ENCODE measurements at places on chromosomes 4 and X.

DNA sequence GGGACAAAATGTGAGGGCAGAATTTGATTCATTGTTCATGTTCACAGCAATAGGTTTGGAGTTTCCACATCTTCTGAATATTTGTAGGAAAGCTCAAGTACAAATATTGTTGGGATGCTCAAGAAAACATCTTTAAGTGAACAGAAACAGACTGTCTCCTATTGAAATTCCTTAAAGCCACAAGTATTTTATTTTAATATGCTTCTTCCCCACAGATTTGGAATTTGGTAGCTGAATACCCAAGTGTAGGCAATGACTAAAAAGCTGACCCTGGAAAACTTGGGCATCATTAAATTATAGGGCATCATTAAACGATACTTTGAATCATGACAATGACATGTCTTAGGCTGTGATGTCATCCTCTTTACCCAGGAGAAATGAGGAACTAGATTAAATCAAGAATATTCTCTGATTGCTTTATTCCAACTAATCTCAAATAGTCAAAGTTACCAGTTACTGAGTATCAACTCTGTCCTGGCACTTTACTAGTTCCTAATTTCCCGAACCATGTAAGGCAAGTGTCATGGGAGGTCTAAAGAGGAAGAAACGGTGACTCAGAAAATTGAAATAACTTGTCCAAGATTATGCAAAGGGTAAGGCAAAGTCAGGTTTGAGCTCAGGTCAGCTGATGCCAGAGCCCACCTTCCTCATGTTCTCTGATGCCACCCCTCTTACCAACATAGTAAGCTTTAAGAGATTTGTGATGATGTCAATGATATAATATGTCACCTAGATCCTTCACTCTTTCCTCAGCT, 223.1 kb upstream of the LEF1 start:
- DNase-seq: no peak

DNA sequence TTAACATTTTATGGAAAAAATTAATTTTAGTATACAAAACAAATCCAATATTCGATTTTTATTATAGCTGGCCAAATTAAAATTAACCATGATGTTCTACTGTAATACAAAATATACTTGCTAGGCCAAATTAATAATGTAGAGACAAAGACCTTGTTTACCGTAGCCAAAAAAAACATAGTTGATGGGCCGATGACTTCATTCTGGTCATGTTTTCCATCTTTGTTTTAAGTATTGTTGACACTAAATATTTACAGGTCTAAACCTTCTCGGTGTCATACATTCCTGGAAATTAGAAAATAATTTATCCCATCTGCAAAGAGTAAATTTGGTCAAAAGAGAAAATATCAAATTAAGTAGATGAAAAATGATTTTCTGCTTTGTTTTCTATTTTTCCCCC, 698.5 kb downstream of the GRID2 start:
- no peak for DNase-seq

DNA sequence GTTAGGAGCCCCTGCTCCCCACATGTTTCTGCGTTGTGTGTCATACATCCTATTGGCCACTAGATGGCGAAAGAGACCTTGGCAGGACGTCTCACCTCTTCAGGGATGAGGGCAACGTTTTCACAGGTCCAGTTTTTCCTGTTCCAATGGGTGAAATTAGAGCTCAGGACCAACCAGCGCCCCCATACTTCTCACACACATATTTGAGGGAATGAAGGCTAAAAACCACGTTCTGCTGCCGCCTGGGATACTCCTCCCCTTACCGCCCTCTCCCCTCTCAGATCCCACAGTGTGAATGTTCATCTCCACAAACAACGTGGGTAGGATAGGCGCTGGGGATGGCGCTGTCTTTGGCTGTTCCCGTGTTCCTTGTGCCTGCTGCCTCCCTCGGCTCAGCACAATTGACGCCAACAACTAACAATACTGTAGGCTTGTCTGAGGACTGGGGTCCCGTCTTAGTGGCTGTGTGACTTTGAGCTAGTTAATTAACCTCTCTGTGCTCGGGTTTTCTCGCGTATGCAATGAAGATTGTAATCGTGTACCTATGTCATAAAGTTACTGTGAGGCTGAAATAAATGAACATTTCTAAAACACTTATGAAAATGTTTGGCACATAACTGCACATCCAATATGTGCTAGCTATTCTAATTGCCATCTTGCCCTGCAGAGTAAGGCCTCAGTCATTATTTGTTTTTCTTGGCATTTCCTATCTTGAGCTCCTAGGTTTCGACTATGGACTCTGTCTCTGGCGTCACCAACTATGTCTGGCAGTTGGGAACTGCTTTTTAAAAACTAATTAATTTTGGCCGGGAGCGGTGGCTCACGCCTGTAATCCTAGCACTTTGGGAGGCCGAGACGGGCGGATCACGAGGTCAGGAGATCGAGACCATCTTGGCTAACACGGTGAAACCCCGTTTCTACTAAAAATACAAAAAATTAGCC, 181.3 kb upstream of the STK26 start:
- DNase-seq: no peak

DNA sequence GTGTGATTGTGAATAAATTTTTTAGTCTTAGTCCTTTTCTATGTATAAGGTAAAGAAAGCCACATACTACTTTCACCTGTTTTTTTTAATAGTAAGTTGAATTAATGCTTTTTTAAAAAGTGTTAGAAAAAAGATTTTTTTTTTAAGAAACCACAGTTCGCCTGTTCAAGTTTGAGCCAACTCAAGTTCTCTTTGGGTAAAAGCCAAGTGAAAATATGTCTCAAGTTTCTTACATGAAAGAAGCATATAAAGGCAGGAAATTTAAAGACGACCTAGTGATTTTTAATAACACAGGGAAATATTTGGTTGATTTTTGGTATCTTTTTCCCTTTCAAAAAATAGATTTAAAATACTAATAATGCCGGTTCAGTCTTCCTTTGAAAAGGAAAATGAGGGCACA, 369.9 kb upstream of the NR3C2 start:
- no peak for DNase-seq

GRCh38 chr4:169185133-169185956, 85.4 kb downstream of the SH3RF1 start:
- DNase-seq: no peak

- DNase-seq: no peak
Measured at GRCh38 chr4:177478496-177478895, 36.3 kb upstream of the AGA start.

- DNase-seq: no peak
Measured at GRCh38 chr4:17811078-17811603, 362 bp downstream of the NCAPG start.

- no peak for DNase-seq
Measured at GRCh38 chr4:77852892-77853495, 9.6 kb upstream of the MRPL1 start.

- no peak for DNase-seq
Measured at GRCh38 chrX:861921-862320, 231.3 kb downstream of the SHOX start.

GRCh38 chr4:151099976-151100417, 569 bp downstream of the RPS3A start:
- DNase-seq: no peak

DNA sequence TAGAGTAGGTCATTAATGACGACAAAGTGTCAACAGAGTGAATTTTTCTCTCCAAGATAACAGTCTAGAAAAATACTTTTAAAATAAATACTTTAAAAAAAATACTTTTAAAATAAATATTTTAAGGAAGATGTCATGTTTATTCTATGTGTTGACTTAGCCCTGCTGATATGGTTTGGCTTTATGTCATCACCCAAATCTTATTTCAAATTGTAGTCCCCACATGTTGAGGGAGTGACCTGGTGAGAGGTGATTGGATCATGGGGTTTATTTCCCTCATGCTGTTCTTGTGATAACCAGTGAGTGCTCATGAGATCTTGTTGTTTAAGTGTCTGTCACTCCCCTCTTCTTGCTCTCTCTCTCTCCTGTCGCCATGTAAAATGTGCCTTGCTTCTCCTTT, 754.9 kb upstream of the SLIT2 start:
- no peak for DNase-seq

- no peak for DNase-seq
Measured at GRCh38 chrX:64894454-64895038, 81.7 kb downstream of the ZC4H2 start.

DNA sequence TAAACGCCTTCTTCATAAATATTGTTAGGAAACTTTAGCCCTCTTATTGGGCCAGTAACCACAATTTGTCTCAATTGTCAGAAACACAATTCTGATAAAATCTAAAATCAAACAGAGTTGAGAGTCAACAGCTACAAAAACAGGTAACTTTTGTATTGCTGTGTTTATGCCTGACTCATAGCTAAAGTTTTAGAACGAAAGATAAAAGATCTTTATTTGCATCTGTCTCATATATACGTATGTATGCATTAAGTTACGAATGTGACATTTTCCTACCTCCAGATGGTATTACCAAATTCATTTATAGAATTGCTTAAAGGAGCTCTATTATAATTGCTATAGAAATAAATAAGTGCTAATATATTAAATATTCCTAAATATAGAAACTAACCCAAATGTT, 887.9 kb upstream of the NDST4 start:
- DNase-seq: no peak

DNA sequence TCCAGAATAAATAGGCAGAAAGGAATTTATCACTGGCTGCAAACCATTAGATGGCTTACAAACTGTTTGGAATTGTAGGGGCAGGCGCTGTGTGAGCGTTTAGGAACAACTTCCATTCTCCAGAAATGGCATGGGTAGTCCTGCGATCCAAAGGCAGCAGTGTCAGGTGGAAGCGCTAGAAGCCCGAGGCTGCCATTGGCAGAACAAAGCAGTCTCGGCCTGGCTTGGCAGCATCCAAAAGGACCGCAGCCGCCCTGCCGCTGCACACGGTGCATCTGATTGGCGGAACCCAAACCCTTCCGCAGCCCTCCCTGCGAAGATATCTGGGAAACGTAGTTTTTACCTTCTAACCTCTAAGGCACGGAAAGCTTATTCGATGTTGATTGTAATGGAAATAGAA, 23.6 kb upstream of the YTHDC1 start:
- DNase-seq: peak; percentile 88

- no peak for DNase-seq
Measured at GRCh38 chr4:177809791-177810190, 367.6 kb upstream of the AGA start.

DNA sequence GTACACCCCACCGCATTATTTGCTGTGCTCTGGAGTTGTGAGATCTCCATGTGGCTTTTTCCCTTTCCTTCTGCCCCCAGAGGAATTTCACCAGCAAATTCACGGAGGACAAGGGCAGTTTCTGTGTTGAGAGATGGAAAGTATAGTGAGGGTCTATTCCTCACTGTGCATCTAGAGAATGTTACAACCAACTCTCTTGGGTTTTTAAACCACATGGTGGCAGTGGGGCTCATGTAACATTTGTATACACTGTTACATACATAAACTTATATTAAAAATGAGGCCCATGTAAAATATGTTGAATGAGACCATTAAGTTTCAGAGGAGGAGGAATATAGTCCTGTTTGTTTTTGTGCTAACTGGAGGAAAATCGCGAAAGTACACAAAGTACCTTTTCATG, 909 bp upstream of the PRKG2 start:
- no peak for DNase-seq

- no peak for DNase-seq
Measured at GRCh38 chr4:111031596-111031995, 408.7 kb upstream of the PITX2 start.

GRCh38 chrX:116232833-116233232, 62.3 kb downstream of the AGTR2 start:
- DNase-seq: no peak
